CD8-positive, alpha-beta memory T cell (primary cell): ENCODE measurements at places on chromosomes 1 and 21. TPM values are rescaled to one million over a fixed set of nuclear protein-coding genes. Genes with fewer than 3 reads are reported as not detected.

The SMCP gene
- total RNA-seq = not detected

- no peak for DNase-seq
Observed at GRCh38 chr1:86231076-86231475, 74.5 kb upstream of the COL24A1 start.

- no peak for DNase-seq
Observed at GRCh38 chr1:7266561-7266960, 481.3 kb downstream of the CAMTA1 start.

DNA sequence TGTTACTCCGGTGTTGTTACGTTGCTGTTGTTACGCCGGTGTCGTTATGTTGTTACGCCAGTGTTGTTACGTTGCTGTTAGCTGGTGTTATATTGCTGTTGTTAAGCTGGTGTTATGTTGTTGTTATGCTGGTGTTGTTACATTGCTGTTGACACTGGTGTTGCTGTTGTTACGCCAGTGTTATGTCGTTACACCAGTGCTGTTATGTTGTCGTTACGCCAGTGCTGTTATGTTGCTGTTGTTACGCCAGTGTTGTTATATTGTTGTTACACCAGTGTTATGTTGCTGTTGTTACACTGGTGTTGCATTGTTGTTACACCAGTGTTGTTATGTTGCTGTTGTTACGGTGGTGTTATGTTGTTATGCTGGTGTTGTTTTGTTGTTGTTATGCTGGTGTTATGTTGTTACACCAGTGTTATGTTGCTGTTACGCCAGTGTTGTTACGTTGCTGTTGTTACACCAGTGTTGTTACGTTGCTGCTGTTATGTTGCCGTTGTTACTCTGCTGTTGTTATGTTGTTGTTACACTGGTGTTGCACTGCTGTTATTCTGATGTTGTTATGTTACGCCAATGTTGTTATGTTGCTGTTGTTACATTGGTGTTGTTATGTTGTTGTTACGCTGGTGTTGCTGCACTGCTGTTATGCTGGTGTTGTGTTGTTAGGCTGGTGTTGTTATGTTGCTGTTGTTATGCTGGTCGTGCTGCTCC, 25.6 kb downstream of the H6PD start:
- DNase-seq = no peak

- DNase-seq = no peak
Observed at GRCh38 chr1:245091818-245092637, 62.8 kb upstream of the KIF26B start.

DNA sequence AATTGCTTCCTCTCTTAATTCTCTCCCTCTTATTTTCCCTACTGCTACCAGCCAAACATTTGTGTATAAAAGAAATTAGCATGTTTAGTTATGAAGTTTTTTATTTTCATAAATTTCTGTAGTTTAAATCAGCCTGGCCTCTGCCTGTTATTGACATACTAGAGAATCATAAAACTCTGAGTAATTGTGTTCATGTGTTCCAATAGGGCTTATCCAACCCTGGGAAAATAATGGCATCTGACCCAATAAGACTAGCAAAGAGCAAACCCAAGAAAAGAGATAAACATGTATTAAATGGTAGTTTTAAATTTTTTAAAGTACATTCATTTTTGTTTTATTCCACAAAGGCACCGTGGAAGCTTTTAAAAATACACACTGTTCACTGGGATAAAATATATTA, 404.3 kb downstream of the HLX start:
- DNase-seq = no peak

The FYB2 gene
- not detected for total RNA-seq

GRCh38 chr21:39098696-39099200, 84.5 kb downstream of the PSMG1 start:
- no peak for DNase-seq

The MUTYH gene
- 70.1 TPM for total RNA-seq

The RGS1 gene
- 56.8 TPM for total RNA-seq

The ANXA9 gene
- not detected for total RNA-seq
